ENCODE measurements at places on chromosomes 6 and 20.
A peak's percentile ranks its signal among the peaks of the same experiment; 100 is the strongest.

- peak; percentile 56 for DNase-seq
Measured at GRCh38 chr20:35284267-35284991, at the start of gene EIF6. TSS of gene EIF6 (minus strand) at chr20:35284772. CDS start at chr20:35284487, 285 bp downstream.

DNA sequence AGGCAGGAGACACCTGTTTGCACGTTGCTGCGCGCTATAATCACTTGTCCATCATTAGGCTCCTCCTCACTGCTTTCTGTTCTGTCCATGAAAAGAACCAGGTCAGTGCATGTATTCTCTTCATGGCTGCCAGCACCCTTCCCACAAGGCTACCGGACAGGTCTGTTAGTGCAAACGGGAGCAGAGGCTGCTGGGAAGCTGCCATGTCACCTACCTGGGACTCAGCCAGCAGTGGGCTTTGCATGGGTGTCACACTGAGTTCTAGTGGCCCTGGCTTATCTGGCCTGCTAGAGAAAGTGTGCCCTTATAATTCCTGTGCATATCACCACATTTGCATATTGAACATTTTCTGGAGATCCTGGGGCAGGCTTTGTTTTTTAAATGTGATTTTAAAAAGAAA lies 24.8 kb downstream of the LYRM2 start:
- no peak for DNase-seq

DNA sequence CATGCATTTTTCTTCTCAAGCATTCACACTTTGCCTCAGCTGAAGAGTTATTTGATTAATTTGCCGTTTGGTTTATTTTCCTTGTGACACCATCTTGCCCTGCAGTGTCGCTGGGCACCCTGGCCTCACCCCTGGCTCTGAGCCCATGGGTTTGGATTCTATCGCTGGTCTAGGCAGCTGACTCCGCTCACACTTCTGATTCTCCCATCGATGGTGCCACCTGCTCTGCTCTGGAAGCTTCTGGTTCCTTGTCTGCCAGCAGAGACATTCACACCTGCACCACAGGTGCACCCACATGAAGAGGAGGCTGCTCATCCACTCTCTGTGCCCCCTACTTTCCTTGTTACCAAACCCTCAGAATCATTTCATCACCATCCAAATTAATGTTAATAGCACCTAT lies 291.6 kb upstream of the CDH4 start:
- DNase-seq: no peak

DNA sequence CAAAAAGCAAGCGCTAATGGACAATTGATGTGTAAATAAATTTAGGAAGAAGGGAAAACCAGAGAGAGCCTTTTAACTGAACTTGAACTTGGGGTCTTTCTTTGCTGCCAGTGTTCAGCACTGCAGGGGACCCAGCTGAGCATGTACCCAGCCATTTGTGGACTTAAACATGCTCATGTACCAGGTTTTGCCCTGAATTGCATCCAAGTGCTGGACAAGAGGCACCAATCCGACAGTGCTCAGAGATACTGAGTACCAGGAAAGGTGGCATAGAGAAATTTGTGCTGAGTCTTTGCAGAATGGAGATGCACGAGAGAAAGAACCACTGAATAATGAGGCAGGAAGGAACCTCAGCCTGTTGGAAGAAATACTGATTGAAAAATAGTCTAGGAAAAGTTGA lies 16.0 kb downstream of the AKAP12 start:
- no peak for DNase-seq
